ENCODE measurements at places on chromosomes 6 and 20.
A peak's percentile ranks its signal among the peaks of the same experiment; 100 is the strongest.

DNA sequence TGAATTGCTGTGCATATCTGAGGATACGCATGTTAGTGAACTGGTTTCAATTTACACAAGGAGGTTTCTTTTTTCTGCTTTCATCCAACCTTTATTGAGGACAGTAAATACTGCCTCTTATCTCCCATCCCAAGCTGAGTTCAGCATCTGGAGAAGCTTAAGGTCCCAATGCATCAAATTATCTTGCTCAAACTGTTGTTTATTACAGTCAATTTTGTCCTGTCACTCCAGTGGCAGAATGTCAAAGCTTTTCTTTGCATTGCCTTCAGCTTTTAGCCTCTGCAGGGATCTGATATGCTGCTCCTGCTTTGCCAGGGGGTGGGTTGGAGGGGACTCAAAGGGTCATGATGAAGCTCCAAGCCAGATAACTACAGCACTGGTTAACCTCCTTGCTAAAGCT, 435.4 kb upstream of the SOX4 start:
- DNase-seq, result no peak

DNA sequence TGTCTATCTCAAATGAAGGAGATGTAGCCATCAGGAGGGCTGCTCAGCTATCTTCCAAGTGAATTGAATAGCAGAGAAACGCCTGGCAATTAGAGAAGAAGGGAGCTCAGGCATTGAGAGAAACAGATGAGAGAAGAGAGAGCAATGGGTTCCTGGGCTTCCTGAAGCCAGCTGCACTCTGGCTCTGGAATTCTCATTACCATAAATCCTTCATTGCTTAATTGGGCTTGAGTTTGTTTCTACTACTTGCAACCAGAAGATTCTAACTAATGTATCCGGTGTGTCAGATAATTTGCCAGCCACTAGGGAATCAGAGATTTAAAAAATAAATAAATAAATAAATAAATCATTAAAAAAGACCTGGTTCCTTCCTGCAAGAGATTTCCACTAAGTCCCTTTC, 25.0 kb upstream of the CDKAL1 start:
- DNase-seq, result no peak

DNA sequence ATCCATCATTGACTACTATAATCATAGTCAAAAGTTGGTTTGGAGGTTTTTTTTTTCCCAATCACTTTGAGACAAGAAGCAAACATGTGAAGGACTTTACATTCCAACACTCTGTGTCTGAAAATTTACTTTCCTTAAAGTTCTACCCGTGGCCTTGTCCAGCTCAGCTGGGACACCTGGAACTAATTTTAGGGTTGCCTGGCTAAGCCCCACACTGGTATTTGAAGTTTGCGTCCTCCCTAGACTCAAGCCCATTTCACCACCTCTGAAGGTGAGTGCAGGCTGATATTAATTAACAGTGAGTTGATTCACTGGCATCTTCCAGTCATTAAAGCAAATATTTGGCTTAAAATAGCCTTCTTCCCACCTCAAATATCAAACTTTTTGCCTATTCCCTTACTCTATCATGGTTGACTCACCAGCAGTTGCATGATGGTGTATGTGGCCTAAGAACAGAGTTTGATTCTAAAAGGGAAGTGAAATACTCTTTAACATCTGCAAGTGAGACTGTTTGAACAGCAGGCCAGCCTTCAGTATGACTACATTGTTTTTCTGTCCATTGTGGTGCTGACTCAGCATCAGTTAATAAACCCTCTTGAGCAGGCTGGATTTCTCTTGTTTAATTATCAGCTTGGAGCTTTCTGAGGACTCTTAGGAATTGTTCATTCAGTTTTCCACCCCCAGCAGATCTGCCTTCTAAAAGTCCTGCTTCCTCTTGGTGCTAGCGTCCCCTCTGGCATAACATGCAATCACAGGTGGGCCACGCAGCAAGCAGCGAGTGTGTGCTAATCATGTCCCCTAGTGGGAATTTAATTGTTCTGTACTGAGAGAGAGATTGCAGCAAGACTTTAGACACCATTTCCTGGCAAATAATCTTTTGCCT, 1.8 kb upstream of the PRDM1 start:
- peak; percentile 89 for DNase-seq

DNA sequence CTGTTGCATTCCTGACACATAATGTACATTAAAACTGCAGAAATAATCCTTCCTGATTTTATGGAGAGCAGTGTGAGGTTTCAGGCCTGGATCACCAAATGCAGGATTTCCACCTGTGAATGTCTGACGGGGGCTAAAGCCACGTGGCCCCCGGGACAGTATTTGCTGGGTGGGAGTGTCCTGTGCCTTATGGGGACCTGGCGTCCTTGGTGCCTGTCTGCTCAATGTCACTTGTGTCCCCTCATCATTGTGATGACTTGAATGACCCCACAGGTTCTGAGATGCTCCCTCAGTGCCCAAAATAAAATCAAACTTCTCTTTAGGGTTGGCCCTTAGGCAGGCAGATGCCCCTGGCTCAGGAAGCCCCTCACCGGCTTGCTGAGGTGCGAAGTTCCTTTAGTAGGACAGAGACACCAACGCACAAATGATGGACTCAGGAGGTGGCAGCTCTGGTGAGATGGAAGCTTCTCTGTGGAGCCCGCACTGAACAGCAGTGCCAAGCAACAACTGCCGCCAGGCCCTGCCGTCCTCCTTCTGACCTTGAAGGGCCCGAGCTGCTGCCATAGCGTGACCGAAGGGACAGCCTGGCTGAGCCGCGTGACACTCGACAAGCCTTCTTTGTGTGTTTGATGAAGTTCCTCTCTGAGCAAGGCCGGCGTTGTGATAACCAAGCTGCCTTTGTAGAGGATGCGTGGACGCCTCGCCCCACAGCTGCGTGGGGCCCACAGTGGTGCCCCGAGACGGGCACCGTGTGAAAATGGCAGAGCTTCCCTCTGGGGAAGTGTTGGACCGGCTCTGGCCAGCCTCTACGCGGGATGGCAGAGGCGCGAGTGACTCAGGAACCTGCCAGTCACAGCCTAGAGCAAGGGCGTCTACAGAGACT, 30.9 kb downstream of the FRMD1 start:
- DNase-seq, result no peak

- no peak for DNase-seq
These were observed 763 bp downstream of the C6orf47 start for GRCh38 chr6:31659649-31660380.

DNA sequence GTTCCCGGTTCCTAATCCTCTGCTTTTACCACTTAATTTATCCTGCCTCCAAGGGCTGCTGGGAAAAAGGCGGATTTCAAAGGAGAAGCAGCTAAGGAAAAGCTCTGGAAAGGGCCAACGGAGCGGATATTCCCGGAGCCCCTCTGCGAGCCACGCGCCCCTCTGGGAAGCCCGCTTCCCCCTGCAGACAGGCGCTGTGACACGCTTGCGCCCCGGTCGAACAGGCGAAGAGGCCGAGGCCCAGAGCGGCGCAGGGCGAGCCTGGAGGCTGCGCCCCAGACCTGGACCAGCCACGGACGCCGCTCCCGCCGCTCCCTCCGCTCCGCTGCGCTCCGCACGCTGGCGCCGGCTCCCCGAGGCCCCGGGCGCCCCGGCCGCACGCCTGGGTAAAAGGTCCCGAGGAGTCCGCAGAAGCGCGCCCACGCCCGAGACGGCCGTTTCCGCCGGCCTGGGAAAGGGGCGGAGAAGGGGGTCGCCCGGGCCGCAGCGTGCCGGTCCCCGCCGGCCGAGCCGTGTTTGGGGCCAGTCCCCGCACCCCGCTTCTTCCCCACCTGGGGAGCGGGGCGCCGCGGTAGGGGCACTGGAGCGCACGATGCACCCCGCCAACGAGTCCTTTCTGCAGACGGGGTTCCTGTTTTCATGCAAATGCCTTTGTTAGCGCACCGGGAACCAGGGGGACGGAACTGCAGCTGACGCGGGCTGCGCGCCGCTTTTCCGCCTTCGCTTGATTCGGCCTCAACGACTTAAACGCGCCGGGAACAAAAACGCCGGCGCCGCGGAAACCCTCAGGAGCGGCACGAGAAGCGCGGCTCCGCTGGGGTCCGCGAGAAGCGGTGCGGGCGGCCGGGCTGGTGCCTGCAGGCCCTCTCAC, 91.9 kb upstream of the SIRPA start:
- no peak for DNase-seq

GRCh38 chr6:16762268-16762549, 949 bp upstream of the ATXN1 start:
- no peak for DNase-seq

- DNase-seq, result no peak
These were observed 39.8 kb downstream of the PRDM1 start for GRCh38 chr6:106125925-106126435.

- no peak for DNase-seq
These were observed 75.0 kb downstream of the IRF4 start for GRCh38 chr6:466564-466963.

DNA sequence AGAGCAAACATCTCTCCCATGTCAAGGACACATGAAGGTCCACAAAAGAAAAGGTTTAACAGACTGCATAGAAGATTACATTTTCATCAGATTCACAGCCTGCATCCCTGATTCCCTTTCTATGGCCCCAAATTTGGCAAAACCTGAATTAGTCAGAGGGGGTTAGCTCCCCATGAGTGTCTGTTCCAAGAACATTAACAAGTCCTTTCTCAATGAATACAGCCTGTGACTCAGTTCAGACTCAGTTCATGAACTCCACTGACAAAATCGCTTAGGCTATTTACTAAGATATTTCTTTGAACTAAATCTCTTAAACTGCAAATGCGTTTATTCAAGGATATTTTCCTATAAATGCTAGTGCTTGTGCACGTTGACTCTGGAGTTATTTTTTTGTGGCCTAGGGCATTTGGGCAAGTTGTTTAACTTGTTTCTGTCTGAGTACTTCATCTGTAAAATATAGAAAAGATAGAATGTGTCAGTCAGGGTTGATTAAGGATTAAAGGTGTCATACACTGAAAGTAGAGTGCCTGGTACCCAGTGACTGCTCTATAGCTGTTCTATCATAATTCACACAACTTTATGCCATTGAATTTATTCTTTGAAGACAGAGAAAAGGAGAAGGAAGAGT, 422.6 kb downstream of the HTR1B start:
- DNase-seq, result no peak

GRCh38 chr6:32885698-32886286, 31.8 kb downstream of the PSMB9 start:
- DNase-seq, result no peak

- DNase-seq, result no peak
These were observed 12.8 kb upstream of the NUP153 start for GRCh38 chr6:17719323-17720041.

DNA sequence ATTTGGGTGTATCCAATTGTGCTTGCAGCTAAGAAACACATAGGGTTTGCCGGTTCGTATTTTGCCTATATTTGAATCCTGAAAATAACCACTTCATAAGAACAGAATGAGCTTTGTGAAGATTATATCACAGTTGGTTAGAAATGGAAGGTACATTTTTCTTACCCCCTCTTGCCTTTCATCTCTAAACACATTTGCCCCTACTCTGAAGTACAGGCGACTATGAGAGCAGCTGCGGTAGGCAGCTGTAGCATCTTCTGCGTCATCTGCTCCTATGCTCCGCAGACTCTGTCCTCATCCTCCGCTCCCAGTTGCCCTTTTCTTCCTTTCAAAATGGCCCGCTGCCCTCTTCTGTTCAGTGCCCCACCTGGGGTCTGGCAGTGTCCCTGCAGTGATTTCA, 47.6 kb upstream of the REV3L start:
- no peak for DNase-seq

- no peak for DNase-seq
These were observed 159.9 kb upstream of the PCSK2 start for GRCh38 chr20:17066902-17067301.

All from AG09309 (cell line).